Activated CD4-positive, alpha-beta memory T cell treated with anti-CD3 and anti-CD28 coated beads, Interleukin-2, amount 10 ng/mL, durations not matched to agents 7 days and 5 days (primary cell): ENCODE measurements at places on chromosomes 12 and 14. TPM values are rescaled to one million over a fixed set of nuclear protein-coding genes. Genes with fewer than 3 reads are reported as not detected.

TMEM229B gene
- 13.3 TPM for total RNA-seq

LTB4R gene
- total RNA-seq = 37.9 TPM

RIMBP2 gene
- not detected for total RNA-seq

INF2 gene
- total RNA-seq = 120 TPM

LRRIQ1 gene
- total RNA-seq = not detected

MANSC4 gene
- not detected for total RNA-seq

SERPINA12 gene
- total RNA-seq = not detected

LIN7A gene
- total RNA-seq = not detected

HRK gene
- not detected for total RNA-seq

HCAR1 gene
- 0.28 TPM for total RNA-seq

ABCC9 gene
- total RNA-seq = not detected

ZBTB42 gene
- total RNA-seq = 4.9 TPM

BBOF1 gene
- 1.3 TPM for total RNA-seq

LALBA gene
- total RNA-seq = not detected

KRT85 gene
- not detected for total RNA-seq

KRT71 gene
- not detected for total RNA-seq

CCDC38 gene
- total RNA-seq = not detected

RND1 gene
- 2.6 TPM for total RNA-seq

VWF gene
- not detected for total RNA-seq

CISTR gene
- total RNA-seq = not detected

DDN gene
- total RNA-seq = 0.23 TPM
